ENCODE measurements at places on chromosomes 12 and 14.

DNA sequence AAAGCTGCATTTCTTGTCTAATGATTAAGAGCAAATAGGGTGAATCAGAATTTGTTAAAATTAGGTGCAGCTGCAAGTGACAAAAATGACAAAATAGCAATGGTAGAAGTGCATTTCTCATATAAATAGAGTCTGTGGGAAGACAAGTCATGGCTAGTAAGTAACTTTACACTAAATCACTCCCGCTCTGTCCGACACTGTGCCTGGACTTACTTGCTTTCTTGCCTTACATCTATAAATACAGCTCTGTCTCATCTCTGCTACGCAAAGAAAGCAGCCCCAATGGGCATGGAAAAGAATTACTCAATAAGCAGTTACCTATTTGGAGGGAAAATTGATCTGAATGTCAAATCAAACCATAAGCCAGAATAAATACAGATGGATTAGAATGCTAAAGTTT, 245.4 kb upstream of the KRR1 start:
- no peak for DNase-seq

DNA sequence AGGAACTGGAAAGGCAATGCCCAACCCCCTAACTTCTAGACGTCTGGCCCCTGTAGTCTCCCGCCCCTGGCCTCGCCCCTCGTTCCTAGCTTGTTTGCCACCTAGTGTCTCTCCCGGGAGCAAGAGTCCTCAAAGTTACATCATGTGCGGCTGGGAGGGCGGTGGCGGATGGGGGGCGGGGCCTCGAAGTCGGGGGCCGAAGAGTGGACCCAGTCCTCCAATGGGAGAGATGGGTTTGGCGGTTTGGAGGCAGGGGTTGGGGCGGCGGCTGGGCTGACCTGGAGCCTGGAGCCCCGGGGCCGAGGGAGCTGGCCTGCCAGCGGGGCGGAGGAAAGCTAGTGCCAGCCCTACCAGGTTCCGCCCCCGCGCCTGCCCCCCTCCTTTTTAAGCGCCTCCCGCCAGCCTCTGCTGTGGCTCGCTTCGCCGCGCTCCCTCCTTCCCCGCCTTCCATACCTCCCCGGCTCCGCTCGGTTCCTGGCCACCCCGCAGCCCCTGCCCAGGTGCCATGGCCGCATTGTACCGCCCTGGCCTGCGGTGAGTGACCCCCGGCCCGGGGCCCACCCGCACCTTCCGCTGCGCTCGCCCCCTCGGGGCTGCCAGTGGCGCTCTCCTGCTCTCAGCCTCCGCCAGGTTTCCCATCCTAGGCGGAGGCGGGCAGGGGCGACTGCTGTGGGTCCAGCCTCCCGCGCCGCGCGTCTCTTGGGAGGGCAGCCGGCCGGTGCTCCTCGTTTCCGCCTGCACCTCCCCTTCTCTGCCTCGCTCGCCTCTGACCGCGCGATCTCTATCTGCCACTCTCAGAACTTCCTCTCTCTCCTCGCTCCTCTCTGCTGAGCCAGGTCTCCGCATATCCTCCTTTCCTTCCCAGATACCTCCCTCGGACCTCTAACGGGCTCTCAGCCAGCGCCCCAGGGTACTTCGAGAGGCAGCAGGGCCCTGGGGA, at the start of gene PCK2:
PCK2 (plus strand) TSS at position 411 of the 940 bp plus-strand sequence; CDS start at position 506, 95 bp downstream.
- peak; percentile 94 for DNase-seq

- no peak for DNase-seq
Measured at GRCh38 chr12:29781705-29782266, 2.0 kb downstream of the TMTC1 start.

GRCh38 chr14:23523229-23524016, 28.1 kb downstream of the ZFHX2 start:
- DNase-seq = no peak

- DNase-seq = no peak
Measured at GRCh38 chr14:60655898-60656685, 6.8 kb upstream of the SIX1 start.

DNA sequence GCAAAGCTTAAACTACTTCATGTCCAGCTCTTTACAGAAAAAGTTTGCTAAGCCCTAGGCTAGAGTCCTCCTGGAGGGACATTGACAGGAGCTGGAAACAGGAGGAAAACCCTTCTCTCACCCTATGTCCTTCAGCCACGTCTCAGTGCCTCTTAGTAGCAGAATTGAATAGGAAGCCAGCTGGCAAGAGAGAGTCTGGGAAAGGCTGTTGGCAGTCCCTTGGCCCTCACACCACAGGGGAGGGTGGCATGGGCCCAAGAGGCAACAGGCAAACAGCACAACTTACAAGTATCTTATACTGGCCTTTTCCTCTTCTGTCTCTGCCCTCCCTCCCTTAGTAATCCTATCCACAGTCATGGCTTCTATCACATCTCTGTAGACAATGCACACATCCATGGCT, 27.7 kb upstream of the DHRS2 start:
- DNase-seq = no peak

GRCh38 chr12:10241290-10241689, 28.6 kb downstream of the GABARAPL1 start:
- no peak for DNase-seq

DNA sequence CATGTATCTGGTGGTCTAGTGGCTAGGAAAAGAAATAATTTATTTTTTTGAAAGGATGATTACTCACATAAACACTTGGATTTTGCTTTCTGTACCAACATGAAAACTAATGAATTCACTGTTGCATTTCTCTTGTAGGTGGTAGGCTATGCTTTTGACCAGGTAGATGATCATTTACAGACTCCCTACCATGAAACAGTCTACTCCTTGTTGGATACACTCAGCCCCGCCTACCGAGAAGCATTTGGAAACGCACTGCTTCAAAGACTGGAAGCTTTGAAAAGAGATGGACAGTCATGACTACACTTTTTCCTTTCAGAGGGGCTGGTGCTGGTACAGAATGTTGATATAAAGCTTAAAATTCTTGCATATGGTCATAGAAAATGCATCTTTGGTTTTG, 6.5 kb upstream of the AK7 start:
- DNase-seq = no peak

GRCh38 chr14:41873686-41874317, 267.1 kb downstream of the LRFN5 start:
- DNase-seq = no peak

- no peak for DNase-seq
Measured at GRCh38 chr12:77122236-77122635, 56.9 kb upstream of the E2F7 start.

GRCh38 chr12:3596703-3597415, 105.9 kb downstream of the PRMT8 start:
- no peak for DNase-seq

GRCh38 chr12:80494836-80495235, 50.8 kb downstream of the PTPRQ start:
- DNase-seq = no peak

GRCh38 chr12:2805143-2805520, 7.3 kb upstream of the ITFG2 start:
- no peak for DNase-seq

- DNase-seq = no peak
Measured at GRCh38 chr14:42802346-42802745, 1195.7 kb downstream of the LRFN5 start.

DNA sequence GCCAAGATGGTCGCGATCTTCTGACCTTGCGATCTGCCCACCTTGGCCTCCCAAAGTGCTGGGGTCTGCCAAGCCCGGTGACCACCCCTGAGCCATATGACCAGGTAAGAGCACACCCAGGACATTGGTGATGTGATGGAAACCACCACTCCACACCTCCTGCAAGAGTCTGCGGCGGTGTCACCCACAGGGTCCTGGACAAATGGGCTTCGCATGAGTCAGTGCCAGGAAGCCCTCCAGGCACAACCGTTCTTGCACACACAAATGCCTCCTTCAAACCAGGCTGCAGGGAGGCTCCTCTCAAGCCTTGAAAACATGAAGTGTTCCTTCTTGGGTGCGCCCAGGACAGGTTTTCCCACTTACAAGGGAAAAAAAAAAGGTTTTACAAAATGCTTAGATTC, 16.6 kb downstream of the PITPNM2 start:
- DNase-seq = no peak

- no peak for DNase-seq
Measured at GRCh38 chr12:85807730-85808129, 28.5 kb downstream of the RASSF9 start.

GRCh38 chr12:45186762-45187161, 29.1 kb upstream of the ANO6 start:
- DNase-seq = no peak

Data from GM12892 (cell line).